ENCODE measurements at places on chromosomes 1 and 21.

DNA sequence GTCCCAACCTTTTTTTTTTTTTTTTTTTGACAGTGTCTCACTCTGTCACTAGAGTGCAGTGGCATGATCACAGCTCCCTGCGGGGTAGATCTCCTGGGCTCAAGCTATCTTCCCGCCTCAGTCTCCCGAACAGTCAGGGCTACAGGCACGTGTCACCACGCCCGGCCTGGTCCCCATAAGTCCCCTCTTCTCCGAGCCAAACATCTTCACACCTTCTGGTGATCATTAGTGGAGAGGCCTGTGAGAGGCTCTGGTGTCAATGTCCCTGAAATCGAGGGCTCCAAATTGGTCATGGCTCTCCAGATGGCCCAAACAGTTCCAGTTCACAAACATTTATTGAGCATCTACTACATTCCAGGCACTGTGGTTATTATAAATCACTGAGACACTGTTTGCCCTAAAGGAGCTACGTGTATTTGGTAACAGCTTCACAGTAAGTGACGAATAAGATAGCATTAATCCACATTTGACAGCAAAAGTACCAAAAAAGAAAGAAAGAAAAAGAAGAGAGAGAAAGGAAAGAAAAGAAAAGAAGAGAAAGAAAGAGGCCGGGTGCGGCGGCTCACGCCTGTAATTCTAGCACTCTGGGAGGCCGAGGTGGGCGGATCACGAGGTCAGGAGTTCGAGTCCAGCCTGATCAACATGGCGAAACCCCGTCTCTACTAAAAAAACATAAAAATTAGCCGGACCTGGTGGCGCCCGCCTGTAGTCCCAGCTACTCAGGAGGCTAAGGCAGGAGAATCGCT, 867 bp upstream of the TIMM17A start:
- DNase-seq = no peak

DNA sequence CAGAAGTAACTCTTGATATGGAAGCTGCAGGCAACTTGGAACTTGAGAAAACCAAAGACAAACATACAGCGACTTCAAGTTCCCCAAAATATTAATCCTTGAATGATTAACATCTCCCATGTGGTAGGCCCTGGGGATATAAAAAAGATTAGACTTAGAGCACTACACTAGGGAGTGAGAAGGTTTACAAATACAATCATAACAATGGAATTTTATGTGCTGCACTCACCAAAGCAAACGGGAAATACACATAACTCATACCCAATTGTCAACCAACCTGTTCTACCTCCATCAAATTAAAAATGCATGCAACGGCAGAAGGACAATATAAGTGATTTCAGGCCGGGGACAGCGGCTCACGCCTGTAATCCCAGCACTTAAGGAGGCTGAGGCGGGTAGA, 3.7 kb downstream of the SMYD3 start:
- no peak for DNase-seq

GRCh38 chr1:193614817-193615216, 428.4 kb upstream of the B3GALT2 start:
- no peak for DNase-seq

DNA sequence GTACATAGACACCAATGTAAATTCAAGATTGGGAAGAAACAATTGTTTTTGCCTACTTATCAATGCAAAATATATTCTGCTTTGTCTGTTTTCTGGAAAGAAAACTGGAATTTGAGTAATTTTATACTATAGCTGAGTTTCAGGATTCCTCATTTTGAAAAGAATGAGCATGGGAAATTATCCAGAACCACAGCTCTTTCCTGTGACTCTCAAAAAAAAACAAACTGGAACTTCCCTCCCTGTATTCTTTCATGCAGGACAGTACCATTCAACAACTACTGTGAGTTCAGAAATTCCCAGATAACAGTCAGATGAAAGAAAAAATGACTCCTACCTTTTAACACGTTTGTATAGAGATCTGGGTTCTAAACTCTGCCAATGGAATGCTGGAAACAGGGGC, 372.4 kb downstream of the TGFB2 start:
- DNase-seq = no peak

DNA sequence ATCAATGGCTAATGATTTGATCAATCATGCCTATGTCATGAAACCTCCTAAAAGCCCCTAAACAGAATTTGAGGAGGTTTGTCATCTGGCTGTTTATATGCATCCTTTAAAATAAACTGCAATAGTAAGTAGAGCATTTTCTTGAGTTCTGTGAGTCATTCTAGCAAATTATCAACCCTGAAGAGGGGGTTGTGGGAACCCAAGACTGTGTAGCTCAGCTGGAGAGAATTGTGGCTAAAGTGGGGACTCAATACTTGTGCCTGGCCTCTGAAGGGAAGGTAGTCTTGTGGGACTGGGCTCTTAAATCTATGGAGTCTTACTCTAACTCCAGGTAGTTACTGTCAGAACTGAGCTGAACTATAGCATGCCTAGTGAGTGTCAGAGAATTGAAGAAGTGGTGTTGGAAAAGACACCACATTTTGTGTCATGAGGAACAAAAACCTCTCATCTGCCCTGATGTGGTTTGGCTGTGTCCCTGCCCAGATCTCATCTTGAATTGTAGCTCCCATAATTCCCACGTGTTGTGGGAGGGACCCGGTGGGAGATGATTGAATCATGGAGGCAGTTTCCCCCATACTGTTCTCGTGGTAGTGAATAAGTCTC, 402.4 kb downstream of the USH2A start:
- no peak for DNase-seq

GRCh38 chr1:111967886-111968285, 21.6 kb downstream of the KCND3 start:
- DNase-seq = no peak

DNA sequence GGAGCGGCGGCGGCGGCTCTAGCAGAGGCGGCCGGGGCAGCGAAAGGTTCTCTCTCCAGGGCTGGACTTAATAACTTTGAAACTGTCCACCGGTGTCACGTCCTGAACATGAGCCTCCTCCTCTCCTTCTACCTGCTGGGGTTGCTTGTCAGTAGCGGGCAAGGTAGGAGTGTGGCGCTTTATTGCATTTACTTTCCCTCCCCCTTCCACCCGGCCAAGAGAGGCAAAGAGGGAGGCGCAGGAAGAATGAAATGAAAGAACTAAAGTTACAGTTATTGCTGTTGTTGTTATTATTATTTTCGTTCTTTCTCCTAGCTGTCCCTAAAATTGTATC, 214 bp downstream of the NCAM2 start:
- DNase-seq = no peak

DNA sequence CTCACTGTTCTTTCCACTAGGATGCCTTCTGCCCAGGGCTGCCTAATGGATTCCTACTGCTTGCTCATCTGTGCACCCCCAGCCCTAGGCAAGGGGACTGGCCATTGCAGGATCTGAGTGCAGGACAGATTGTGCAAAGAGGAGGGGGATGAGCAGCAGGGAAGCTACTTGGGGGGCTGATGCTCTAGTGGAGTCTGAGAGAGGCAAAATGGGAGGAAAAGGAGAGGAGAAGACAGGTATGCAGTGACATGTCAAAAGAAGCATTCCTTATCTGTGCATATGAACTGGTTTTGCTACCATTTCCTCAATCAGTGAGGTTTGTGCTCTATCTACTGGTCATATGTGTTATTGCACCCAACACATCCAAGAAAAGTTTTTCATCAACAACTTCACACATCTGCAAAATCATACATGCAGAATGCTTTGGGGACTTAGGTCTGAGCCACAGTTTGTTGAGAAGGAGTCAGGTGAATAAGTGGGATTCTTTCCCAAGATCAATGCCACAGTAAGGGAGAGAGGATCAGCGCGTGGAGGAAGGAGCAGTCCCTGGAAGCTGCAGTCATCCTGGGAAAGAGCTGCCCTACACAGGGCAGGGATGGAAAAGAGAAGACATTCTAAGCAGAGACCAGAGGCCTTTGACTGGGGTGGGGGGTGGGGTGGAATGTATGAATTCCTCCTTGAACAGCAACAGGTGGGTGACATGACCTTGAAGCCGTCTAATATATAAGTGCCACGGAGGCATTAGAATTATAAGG, 14.4 kb downstream of the SLC5A9 start:
- no peak for DNase-seq

DNA sequence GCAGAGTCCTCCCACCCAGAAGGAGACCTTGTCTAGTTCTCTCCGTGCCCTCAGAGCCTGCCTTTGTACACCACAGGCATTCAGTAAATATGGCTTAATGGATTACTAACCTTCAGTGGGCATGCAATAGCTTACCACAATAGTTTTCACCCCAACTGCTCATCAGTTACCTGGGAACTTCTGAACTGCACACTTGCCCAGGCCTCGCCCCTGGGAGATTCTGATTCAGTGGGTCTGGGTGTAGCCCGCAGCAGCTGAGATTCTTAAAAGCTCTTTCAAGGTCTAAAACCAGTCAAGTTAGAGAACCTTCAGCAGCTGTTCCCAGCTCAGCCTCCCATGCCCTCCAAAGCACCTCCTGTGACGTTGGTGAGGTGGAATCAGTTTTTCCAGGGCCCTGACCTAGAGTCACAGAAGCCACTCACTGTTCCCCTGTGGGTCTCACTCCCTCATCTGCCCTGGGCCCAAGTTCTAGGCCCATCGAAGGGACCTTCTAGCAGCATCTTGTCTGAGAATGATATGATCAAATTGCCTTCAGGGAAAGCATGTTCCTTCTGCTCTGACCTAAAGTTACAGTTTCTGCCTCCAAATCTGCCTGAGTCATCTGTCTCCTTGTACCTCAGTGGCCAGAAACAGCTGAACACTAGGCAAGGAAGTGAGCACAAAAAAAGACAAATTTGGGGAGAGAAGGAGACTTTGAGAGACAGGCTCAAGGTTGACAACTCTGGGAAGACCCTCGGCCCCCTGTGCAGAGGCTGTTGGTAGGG, 10.8 kb downstream of the ASAP3 start:
- DNase-seq = no peak

GRCh38 chr1:210932104-210932503, 201.8 kb downstream of the KCNH1 start:
- no peak for DNase-seq

DNA sequence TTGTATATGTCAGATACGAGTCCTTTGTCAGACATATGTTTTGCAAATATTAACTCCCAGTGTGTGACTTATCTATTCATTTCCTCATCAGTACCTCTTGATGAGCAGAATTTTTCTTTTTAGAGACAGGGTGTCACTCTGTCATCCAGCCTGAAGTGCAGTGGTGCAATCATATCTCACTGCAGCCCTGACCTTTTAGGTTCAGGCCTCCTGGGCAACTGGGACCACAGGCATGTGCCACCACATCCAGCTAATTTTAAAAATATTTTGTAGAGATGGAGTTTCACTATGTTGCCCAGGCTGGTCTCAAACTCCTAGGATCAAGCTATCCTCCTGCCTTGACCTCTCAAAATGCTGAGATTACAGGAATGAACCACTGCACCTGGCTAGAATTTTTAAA, 93.0 kb downstream of the HLCS start:
- no peak for DNase-seq
